MV-4-11 (cell line): ENCODE measurements at places on chromosomes 2 and 18.
A peak's percentile ranks its signal among the peaks of the same experiment; 100 is the strongest.

DNA sequence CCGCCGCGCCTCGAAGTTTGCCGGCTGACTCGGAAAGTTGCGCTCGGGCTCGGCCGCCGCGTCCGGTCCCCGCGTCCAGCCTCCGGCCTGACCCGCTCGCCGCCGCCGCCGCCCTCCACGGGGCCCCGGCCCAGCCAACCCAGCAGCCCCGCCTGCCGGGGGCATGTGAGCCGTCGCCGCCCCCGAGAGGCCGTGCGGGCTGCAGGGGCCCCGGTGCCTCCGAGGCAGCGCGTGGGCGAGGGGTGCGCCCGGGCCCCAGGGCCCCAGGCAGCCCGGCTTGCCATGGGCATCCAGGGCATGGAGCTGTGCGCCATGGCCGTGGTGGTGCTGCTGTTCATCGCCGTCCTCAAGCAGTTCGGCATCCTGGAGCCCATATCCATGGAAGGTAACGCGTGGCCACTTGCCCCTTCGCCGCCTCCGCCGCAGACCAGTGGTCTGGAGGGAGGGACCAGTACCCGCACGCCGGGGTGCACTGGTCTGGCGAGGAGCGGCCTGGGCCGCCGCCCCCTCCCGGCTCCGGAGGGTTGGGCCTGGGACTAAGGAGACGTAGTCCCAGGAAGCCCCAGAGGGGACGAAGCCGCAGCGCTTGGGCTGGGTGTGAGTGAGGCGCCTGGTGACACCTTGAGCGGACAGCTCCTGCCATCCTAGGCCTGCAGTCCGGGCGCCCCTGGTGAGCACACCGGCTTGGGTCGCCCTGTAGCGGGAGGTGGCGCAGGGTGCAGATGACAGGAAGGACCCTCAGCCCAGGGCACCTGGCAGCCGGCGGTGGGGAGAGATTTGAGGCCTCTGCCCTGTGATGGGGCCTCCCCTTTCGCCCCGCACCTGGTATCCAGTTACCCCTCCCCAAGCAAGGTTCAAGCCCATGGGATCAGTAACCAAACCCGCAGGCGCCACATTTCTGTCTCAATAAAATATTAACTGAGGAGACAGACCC, 49.9 kb downstream of the KCNIP3 start:
- DNase-seq = no peak

DNA sequence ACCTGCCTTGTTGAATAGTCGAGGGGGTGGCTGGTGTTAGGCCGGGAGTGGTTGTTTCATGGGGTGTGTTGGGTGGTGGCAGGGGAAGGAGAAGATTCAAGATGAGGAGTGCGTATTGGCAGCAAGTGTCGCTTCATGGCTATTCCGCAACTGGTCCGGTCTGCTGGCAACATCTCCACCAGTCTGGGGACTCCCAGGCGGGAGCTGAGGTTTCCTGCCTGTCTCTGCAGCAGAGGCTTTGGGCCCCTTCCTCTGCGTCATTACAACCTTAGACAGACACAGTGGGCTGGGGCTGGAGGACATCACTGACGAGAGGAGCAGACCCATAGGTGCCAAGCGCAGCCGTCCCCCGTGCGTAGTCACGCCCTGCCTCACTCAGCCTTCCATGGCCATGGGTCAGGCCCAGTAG, 64.0 kb upstream of the MCFD2 start:
- DNase-seq = peak; percentile 45

DNA sequence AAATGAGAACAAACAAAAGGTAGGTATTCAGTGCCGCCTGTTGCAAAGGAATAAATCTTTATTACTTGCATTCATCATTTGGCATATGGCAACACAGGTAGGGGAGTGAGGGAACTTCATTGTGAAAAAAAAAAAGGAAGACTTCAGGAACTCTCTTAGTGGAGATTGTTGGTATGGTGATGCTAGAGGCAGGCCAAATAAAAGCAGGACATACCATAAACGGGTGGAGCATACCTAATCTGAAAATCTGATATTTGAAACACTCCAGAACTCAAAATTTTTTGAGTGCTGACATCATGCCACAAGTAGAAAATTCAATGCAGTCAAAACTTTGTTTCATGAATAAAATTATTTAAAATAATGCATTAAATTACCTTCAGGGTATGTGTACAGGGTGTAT, 425.8 kb upstream of the SYT4 start:
- no peak for DNase-seq

DNA sequence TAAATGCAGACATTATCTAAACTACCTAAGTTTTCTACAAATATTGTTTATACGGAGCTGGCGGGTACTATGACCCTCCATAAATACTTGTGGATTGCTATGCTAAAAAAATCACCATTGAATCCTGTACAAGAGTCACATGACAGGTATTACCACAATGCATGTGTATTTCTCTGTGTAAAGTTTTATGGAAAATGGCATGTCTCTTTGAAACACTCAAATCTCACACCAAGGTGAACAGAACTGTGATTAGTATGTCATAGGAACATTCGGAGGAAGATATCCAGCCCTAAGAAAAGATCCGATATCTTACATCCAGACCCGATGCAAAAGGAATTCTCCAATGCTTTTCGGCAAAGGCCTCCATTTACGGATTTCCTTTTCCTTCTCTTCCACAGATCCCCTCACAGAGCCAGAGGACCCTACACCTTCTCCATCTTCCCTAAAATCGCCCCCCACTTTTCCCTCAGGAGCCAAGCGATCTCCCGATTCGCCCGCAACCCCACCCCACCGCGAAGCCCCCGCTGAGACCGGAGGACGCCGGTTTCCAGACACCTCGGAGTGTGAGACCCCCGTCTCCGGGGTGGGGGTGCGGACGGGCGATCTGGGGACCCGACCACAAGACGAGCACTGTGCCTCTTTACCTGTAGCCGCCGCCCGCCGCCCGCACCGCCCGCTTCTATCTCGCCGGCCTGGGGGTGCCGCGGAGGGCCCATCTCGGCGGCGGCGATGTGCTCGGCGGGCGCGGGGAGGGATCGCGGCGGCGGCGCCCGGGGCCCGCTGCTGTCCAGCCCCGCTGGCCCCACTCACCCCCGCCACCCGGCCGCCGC, 1.2 kb downstream of the SAP130 start:
- no peak for DNase-seq

GRCh38 chr2:111031546-111032478, 88.9 kb upstream of the BCL2L11 start:
- DNase-seq = no peak

DNA sequence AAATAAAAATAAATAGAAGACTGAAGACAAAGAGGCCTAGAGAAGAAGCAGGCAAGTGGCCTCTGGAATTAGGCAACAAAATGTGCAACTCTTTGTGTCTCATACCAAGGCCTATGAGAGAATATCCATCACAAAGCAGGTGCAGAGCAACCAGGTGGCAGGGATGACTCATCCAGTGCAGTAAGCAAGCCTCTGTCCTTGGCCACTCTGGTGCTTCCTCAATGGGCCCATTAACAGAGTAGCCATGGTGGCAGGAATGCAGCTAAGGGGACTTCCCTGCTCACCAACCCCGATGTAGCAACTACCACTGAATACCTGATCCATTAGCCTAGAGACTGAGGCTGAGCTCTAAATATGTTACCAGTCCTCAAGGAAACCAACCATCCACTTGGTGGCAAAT, 11.0 kb upstream of the EPG5 start:
- DNase-seq = no peak

DNA sequence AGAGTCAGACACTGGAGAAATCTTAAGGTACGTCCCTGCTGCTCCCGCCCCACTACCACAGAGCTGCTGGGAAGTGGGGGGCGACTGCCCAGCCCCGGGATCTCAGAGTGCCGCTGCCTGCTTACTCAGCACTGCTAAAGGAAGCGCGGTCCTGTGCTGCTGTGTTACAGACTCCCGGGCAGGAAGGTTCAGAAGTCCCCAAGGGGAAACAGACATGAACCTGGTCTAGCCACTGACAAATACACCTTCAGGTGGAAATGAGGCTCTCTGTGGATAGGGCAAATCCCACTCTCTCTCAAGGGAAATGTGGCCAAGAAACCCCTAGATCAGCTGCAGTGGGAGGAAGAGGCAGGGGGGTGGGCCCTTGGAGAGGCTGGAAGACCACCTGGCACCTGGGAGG, 13.7 kb downstream of the MTERF4 start:
- DNase-seq = no peak

DNA sequence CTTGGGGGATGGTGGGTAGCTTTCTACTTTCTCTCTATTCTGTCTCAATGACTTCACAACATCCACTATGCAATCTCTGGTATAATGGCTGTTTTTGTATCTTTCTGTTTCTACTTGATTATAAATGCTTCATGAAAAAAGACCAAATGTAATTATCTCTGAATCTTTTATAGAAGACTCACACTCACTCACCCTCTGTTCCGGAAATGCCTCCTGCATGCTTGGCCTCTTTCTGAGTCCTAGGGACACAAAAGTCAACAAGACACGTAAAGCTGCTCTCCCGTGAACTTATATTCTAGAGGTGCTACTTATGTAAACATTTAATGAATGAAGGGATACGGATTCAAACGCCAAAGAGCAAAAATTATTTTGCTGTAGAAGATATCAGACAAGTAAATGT, 502.2 kb upstream of the SOX11 start:
- DNase-seq = no peak

GRCh38 chr2:231133365-231134099, 8.7 kb upstream of the HTR2B start:
- DNase-seq = no peak

- no peak for DNase-seq
Observed at GRCh38 chr2:96906729-96907114, 36.8 kb upstream of the SEMA4C start.

GRCh38 chr2:172845028-172845630, 109.5 kb downstream of the RAPGEF4 start:
- DNase-seq = peak; percentile 34

DNA sequence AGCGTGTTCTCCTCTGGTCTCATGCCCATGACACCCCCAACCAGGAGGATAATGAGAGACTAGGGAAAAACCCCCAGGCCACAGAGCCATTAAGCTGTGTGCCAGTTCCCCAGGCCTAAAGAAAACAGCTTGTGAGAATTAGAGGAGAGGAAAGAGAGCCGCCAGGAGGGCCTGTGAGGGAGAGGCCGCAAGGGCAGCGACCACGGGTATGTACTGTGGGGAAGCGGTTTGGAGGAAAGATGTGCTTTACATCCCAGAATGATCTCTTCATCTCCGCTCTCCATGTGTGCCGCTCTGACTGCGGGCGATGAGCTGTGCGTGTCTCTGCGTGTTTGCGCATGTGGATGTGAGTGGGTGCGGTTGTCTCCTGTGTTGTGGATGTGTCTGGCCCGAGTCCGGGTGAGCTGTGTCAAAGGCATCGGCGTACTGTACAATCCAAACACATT, 82.9 kb downstream of the DYSF start:
- no peak for DNase-seq

GRCh38 chr2:218138047-218138446, 12.2 kb downstream of the CXCR2 start:
- no peak for DNase-seq

DNA sequence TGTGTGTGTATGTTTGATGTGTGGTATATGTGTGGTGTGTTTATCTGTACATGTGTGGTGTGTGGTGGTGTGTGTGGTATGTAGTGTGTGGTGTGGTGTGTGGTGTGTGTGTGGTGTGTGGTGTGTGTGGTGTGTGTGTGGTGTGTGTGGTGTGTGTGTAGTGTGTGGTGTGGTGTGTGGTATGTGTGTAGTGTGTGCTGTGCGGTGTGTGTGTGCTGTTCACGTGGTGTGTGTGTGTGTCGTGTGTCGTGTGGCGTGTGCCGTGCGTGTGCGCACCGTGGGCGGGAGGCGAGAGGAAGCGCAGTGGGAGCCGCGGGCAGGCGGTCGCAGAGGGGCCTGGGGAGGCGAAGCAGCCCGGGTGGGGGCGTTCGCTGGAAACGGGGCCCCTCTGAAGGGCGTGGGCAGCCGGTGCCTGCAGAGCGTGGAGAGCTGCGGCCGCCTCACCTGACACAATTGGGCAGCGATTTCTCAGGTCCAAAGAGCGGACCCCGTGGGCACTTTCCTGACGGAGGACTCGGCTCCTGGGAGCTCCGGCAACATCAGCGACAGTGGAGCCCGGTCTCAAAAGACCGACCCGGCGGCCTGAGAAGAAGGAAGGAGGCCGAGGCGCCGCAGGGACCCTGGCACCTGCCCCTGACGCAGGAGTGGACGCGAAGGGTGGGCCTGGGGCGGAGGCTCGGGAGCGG, 741.1 kb upstream of the SALL3 start:
- no peak for DNase-seq

DNA sequence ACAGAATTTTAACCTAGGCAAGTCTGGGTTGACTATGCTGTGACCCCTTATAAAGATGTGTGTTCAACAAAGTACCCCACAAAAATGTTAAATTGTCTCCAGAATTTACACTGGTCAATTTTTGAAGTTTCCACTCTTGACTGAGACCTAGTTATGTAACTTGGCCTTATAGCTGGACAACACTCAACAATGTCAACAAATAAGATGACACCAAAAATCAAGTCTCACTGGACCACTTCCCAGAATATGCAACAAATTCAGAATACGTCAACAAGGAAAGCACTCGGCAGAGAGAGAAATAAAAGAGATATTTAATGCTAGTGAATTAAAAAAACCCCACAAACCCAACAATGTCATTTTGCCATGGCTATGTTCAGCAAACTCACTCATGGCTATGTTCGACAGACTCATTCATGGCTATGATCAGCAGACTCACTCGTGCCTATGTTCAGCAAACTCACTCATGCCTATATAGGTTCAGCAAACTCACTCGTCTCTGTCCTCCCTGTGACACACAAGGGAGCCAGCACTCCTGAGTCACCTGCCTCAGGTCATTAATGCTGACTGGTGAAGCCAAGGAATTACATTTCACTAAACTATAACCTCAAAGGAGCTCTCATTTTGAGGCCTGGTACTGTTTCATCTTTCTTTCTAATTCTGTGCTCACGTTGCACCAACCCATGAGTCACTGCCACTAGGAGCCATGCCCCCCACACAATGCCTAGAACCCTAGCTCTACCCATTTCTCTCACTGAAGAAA, 72.7 kb downstream of the PTPN2 start:
- no peak for DNase-seq

GRCh38 chr18:59492756-59493421, 133.8 kb upstream of the LMAN1 start:
- DNase-seq = peak; percentile 42

- no peak for DNase-seq
Observed at GRCh38 chr2:167253025-167253424, 364.7 kb downstream of the XIRP2 start.

DNA sequence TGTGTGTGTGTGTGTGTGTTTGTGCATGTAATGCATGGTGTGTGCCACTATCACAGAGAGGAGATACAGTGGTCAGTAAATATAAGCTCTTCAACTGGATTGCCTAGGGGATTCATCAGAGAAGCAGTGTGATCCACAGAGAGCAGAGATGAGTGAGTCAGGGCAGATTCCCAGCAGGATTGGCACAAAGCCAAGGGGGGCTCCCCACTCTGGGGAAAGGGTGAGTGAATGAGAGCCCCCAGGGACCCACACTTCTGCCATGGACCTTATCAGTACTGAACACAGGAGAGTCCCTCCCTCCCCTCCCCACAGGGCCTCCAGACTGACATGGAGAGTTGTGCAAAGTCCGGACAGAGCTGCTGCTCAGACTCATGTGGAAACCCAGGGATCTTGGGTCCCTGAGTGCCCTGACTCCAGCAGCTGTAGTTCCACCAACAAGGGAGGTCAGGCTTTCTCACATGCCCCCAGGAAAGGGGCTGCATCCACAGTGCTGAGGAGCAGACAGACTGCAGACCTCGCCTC, 748.8 kb downstream of the NR4A2 start:
- no peak for DNase-seq
